ENCODE measurements at places on chromosomes 5 and 9.

DNA sequence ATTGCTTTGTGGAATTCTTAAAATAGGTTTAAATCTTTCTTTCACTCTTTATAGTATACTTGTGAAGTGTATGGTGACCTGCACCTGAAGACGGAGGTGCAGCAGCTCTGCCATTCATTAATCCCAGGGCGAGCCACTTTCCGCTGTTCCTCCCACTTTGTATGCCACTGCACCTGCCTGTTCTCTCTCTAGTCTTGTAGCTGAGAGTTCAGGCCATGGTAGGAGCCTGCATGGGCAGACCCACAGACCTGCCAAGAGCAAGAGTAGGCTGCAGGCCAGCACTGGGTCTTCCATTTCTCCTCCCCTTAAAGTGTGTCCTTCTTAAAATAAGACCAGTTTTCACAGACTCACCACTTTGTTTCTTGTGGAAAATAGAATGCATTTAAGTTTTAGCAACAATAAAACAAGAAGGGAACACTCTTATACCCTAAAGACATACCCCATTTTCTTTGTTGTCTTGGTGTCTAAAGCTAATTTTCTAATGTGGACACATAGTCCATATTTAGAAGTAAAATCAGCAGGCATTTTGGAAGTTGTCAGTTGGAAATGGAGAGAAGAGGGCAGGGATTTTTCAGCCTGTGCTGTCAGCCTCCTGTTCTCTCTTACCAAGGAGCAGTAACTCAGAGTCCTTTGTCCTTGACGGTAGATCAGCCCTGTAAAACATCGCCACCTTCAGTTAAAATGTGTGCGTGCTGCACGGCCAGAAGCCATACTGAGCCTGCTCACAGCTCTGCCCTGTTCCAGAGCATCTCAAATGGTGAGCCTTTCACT lies 103.2 kb downstream of the SNCAIP start:
- no peak for DNase-seq

- DNase-seq = no peak
These were observed 17.8 kb downstream of the DMRT1 start for GRCh38 chr9:859251-859650.

DNA sequence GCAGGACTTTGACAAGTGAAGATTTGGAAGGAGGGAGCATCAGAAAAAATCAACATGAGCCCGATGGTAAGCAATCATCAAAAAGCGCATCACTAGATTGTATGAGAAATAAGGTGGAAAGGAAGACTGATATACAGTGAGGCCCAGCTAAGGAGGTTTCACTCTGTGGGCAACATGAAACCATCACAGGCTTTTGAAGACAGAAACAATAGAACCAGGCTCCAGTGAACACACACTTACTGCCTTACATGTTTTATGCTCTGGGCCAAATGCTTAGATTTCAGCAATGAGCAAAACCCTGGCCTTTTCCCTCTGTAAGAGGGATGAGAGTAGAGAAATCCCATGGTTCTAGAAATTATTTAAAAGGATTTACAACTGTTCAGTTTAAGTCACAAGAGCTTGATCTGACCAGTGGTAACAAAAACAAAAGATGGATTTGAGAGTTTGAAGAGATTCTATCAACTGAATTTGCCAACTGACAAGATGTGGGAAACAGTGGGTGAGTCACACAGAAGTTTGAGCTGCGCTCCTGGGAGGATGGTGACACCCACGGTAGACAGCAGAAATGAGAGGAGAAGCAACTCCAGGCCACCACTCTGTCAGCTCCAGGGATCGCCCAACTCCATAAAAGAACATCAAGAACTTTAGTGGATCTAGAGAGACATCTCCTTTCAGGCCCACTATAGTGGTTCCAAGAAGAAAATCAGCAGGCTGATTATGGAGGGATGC lies 261.8 kb downstream of the MCTP1 start:
- DNase-seq = no peak

GRCh38 chr9:87711857-87712800 lies 13.8 kb upstream of the CTSL start:
- no peak for DNase-seq
